Muscle of leg (tissue), 16 donors: ENCODE measurements at places on chromosomes 6 and 20. TPM values are rescaled to one million over a fixed set of nuclear protein-coding genes. Genes with fewer than 3 reads are reported as not detected.

ARG1 gene
- polyA plus RNA-seq = 1.7 TPM

MOCS3 gene
- polyA plus RNA-seq = 3.3 TPM

CCN5 gene
- polyA plus RNA-seq = not detected

- no peak for DNase-seq
Measured at GRCh38 chr6:45548657-45549515, 171.2 kb upstream of the SUPT3H start.

GRCh38 chr6:25359891-25360290 is 80.7 kb downstream of the CARMIL1 start:
- peak; percentile 45 for DNase-seq

DNA sequence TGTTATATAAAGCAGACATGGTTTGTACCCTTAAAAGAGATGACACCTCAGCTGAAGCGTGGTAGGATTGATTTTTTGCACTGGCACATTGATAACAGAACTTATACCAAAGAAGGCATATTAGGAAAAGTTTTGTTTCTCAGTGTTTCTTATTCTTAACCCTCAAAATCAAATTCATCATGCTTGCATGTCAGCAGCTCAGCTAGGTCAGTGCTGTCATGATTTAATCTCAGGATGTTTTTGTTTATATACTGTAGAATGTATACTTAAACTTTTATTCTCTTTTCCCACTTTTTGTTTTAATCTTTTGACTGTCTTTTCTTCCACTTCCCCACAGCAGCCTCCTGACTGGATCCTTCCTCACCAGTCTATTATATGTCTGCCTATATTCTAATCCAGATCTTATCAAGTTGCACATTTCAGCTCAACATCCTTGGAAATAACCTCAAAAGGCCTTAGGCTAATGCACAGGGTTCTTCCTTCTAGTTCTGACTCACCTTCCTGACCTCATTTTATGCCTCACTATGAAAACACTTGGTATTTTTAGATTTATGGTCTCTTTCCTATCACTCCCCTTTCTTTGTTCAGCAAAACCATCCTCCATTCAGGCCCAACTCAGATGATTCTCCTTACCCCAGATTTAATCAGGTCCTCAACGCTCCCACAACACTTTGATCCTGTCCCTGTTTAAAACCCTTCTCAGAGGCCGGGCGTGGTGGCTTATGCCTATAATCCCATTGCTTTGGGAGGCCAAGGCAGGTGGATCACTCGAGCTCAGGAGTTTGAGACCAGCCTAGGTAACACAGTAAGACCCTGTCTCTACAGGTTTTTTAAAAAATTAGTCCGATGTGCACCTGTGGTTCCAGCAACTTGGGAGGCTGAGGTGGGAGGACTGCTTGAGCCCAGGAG is 7.2 kb downstream of the HEBP2 start:
- DNase-seq = no peak

DNA sequence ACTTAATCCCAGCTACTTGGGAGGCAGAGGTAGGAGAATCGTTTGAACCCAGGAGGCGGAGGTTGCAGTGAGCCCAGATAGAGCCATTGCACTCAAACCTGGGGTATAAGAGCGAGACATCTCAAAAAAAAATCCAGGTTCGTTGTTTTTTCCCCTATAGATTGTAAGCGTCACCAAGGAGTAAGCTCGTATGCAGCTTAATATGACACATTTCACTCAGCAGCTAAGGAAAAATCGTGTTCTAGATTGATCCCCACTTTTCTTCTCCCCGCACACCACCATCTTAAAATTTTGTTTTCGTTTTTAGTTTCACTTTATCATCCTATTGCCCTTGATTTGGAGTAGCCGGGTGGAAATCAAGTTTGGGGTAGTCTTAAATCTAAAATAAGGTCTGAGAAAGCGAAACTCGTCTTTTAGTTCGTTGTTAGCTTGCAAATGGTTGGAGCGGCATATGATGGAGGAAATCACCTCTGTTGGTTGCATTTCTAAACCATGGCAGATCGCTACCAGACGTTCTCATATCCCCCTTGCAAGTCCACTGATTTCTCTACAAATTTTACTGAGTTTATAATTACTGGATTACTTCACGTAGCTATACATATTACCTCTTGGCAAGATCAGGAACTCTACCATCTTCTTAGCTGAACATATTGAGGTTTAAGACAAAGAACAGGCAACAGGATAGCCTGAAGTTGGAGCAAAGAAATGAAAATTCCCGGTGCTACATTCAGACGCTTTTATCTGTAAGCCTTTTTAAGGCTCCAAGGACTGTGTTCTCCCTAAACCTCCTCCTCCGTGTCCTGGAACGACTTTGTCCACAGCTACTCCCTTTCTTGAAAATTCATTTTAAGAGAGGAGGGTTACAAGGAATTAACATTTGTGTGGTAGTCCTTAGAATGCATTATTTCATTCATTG is 91.1 kb upstream of the BTN3A2 start:
- DNase-seq = peak; percentile 64

- no peak for DNase-seq
Measured at GRCh38 chr6:167793421-167793820, 33.3 kb upstream of the AFDN start.

DNA sequence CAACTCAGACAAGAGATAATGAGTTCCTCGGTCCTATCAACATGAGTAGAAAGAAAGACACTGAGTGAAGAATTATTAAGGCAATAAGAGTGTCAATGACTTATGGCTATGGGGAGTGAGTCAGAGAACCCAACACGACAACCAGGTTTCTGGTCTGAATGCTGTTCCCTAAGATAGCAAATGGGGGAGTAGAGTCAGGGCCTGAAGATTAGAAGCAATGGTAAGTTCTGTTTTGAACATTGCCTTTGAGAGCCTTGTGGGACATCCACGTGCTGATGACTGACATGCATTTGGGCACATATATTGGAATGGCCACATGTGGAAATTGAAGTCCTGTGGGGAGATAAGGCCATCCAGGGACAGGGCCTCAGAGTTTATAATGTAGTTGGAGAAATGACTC is 254.4 kb upstream of the TCF21 start:
- DNase-seq = no peak

DNA sequence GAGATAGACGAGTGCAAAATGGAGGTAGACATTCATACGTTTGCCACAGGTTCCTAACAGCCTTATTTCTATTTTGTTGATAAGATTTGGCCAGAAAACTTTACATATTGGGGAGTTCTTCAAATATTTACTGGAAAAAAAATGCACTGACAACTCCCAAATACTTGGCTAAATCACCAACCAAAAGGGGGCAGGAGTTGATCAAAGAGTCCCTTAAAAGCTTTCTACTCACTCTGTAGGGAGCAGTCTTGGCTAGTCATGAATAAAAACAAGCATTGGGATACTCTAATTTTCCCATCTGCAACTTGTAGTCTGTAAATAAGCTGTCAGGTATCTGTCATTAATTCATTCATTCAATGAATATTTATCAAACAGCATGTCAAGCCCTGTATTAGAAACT is 18.4 kb downstream of the TENT5A start:
- no peak for DNase-seq

DNA sequence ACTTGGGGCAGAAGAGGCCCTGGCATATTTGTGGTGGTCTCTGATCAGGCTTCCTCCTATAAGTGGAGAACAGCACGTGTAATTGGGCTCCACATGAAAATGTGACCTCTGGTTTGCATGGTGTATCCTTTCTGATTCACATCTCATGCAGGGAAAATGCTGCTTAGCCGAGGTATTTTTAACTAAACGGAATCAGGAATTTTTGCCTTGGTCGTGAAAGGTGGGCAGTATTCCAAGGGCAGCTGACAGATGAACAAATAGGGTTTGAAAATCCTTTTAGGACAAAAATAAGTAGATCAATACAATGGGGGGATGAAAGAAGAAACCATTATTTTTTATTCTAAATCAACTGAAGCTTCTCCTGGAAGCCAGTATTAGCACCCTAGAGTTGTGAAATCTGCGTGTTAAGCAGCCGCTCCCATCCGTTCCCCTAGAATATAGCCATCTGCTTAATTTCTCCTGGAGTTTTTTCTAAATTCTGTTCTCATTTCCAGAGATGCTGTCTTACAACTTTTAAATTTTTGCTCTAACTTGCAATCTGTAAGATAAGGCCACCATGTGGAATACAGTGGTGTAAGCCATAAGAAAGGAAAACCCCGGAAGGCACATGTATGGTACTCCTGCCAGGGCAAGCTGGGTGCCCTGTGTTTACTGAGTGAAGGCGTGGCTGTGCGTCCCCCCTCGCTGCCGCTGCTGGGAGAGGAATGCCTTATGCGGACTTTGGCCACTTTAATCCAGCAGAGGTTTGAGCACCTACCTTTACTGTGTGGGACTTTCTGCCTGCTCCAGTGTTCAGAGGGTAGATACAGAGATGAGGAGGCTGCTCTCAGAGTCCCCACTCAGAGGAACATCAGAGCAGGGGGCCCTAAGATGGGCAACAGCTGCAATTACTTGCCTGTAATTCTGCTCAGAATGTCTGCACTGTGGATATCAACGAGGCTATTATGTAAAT is 52.4 kb downstream of the SYNJ2 start:
- DNase-seq = no peak
